ENCODE measurements at places on chromosomes 16 and 17.

DNA sequence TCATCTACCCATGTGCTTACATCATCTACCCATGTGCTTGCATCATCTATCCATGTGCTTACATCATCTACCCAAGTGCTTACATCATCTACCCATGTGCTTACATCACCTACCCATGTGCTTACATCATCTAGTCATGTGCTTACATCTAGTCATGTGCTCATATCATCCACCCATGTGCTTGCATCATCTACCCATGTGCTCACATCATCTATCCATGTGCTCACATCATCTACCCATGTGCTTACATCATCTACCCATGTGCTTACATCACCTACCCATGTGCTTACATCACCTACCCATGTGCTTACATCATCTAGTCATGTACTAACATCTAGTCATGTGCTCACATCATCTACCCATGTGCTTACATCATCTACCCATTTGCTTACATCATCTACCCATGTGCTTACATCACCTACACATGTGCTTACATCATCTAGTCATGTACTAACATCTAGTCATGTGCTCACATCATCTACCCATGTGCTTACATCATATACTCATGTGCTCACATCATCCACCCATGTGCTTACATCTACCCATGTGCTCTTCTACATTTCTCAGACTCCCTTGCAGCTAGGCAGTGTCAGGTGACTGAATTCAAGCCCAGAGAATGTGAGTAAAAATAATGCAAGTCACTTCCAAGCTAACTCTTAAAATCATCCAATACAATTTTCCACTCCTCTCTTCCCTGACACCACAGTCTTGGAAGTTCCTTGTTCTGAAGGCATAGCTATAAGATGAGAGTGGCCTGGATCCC, 196.8 kb downstream of the CBLN1 start:
- H3K4me1 ChIP-seq, result no peaks in the 10 kb centered on the region
- no peaks in the 10 kb centered on the region for H3K27me3 ChIP-seq
- H3K36me3 ChIP-seq, result no peaks in the 10 kb centered on the region
- DNase-seq, result no peak
- no peak overlapping the region for H3K27ac ChIP-seq

- no peaks in the 10 kb centered on the region for H3K36me3 ChIP-seq
- H3K27ac ChIP-seq, result no peak overlapping the region
- no peak overlapping the region for H3K4me3 ChIP-seq
- H3K27me3 ChIP-seq, result no peaks in the 10 kb centered on the region
- DNase-seq, result no peak
- H3K4me1 ChIP-seq, result no peaks in the 10 kb centered on the region
Measured at GRCh38 chr17:79162012-79162963, 87.7 kb downstream of the ENGASE start.

GRCh38 chr16:89395150-89396142, 94.9 kb downstream of the ANKRD11 start:
- no peaks in the 10 kb centered on the region for H3K36me3 ChIP-seq
- H3K27ac ChIP-seq, result no peak overlapping the region
- DNase-seq, result peak; percentile 91
- H3K4me3 ChIP-seq, result no peak overlapping the region

- H3K36me3 ChIP-seq, result peaks cover 27% of the 10 kb centered on the region
- H3K27me3 ChIP-seq, result no peaks in the 10 kb centered on the region
- H3K4me1 ChIP-seq, result peaks cover 15% of the 10 kb centered on the region
- no peak overlapping the region for H3K27ac ChIP-seq
- no peak overlapping the region for H3K4me3 ChIP-seq
- DNase-seq, result peak; percentile 56
Measured at GRCh38 chr17:81090361-81091136, 55.6 kb downstream of the BAIAP2 start.

GRCh38 chr16:47162670-47163420, 19.1 kb upstream of the NETO2 start:
- H3K27me3 ChIP-seq, result no peaks in the 10 kb centered on the region
- no peaks in the 10 kb centered on the region for H3K4me1 ChIP-seq
- no peaks in the 10 kb centered on the region for H3K36me3 ChIP-seq
- DNase-seq, result no peak
- no peak overlapping the region for H3K4me3 ChIP-seq

DNA sequence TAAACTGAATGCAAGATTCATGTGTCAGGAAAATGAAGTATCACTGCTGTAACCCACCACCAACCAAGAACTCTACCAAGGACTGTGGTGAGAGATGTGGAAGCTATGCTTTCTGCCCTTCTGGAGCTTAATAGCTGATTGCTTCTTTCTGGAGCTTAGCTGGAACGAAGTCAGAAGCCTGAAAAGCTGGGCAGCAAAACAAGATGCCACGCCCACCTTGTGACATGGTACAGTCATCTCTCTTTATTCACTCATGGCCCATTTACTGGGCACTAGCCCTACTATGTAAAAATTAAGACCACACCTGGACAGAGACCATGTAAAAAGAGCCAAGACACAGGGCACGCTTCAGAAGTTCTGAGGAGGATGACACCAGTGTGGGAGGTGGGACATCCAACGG, 48.1 kb downstream of the TEX2 start:
- H3K27me3 ChIP-seq, result no peaks in the 10 kb centered on the region
- no peak overlapping the region for H3K4me3 ChIP-seq
- no peaks in the 10 kb centered on the region for H3K4me1 ChIP-seq
- H3K36me3 ChIP-seq, result no peaks in the 10 kb centered on the region

DNA sequence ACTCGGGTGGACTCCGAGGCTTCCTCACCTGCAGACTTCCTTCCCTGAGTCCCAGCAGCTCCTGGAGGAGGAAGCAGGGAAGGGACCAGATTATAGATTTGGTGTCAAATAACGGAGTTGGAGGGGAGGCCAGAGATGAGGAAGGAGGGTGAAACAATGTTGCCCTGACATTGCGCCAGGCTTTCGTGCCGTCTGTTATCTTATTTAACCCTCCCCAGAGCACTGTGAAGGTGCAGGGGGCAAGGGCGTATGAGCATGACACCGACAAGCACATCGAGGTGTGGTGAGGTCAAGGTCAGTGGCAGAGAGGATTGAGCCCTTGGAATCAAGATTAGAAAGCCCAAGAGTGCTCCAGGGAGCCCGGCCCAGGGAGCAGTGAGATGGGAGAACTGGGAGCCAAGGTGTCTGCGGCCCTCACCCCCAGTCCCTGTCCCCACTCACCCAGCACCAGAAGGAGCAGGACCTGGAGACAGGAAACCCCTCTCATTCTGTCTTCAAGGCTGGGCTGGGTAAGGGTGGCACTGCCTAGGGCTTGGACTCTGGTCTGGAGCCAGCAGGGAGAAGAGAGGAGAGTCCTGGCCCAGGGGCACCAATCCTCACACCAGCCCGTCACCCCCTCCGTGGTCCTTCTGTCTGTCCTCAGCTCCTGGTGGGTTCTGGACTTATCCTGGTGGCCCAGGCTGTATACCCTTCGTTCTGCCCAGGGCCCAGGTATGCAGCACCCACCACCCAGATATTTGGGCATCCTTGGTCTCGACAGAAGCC, 1.1 kb downstream of the PRSS33 start:
- H3K27ac ChIP-seq, result no peak overlapping the region
- H3K4me3 ChIP-seq, result no peak overlapping the region
- no peaks in the 10 kb centered on the region for H3K36me3 ChIP-seq

- no peak overlapping the region for H3K27ac ChIP-seq
- H3K36me3 ChIP-seq, result no peaks in the 10 kb centered on the region
- DNase-seq, result peak; percentile 30
Measured at GRCh38 chr17:21291357-21291756, 6.8 kb downstream of the MAP2K3 start.

GRCh38 chr17:12726131-12726530, 60.4 kb downstream of the MYOCD start:
- H3K27me3 ChIP-seq, result no peaks in the 10 kb centered on the region
- no peak overlapping the region for H3K4me3 ChIP-seq
- no peaks in the 10 kb centered on the region for H3K36me3 ChIP-seq
- no peak overlapping the region for H3K27ac ChIP-seq
- no peaks in the 10 kb centered on the region for H3K4me1 ChIP-seq
- DNase-seq, result no peak

GRCh38 chr17:45131616-45132319, 547 bp downstream of the PLCD3 start:
- no peaks in the 10 kb centered on the region for H3K36me3 ChIP-seq
- peak overlapping the region; percentile 57 for H3K4me3 ChIP-seq
- H3K27ac ChIP-seq, result peak overlapping the region; percentile 89
- no peaks in the 10 kb centered on the region for H3K27me3 ChIP-seq
- H3K4me1 ChIP-seq, result peaks cover 17% of the 10 kb centered on the region

- no peak overlapping the region for H3K4me3 ChIP-seq
- H3K36me3 ChIP-seq, result no peaks in the 10 kb centered on the region
- no peaks in the 10 kb centered on the region for H3K4me1 ChIP-seq
- no peak for DNase-seq
- H3K27ac ChIP-seq, result no peak overlapping the region
Measured at GRCh38 chr16:62386411-62386810, 350.2 kb upstream of the CDH8 start.

- no peaks in the 10 kb centered on the region for H3K27me3 ChIP-seq
- H3K4me1 ChIP-seq, result peaks cover 5% of the 10 kb centered on the region
- no peak overlapping the region for H3K4me3 ChIP-seq
- no peak for DNase-seq
- no peak overlapping the region for H3K27ac ChIP-seq
- H3K36me3 ChIP-seq, result no peaks in the 10 kb centered on the region
Measured at GRCh38 chr17:43469145-43469544, 14.6 kb upstream of the DHX8 start.

- no peaks in the 10 kb centered on the region for H3K36me3 ChIP-seq
- no peaks in the 10 kb centered on the region for H3K27me3 ChIP-seq
- no peak overlapping the region for H3K4me3 ChIP-seq
- no peak for DNase-seq
- H3K4me1 ChIP-seq, result peaks cover 49% of the 10 kb centered on the region
- no peak overlapping the region for H3K27ac ChIP-seq
Measured at GRCh38 chr17:77433385-77434135, 292.8 kb downstream of the SEC14L1 start.

DNA sequence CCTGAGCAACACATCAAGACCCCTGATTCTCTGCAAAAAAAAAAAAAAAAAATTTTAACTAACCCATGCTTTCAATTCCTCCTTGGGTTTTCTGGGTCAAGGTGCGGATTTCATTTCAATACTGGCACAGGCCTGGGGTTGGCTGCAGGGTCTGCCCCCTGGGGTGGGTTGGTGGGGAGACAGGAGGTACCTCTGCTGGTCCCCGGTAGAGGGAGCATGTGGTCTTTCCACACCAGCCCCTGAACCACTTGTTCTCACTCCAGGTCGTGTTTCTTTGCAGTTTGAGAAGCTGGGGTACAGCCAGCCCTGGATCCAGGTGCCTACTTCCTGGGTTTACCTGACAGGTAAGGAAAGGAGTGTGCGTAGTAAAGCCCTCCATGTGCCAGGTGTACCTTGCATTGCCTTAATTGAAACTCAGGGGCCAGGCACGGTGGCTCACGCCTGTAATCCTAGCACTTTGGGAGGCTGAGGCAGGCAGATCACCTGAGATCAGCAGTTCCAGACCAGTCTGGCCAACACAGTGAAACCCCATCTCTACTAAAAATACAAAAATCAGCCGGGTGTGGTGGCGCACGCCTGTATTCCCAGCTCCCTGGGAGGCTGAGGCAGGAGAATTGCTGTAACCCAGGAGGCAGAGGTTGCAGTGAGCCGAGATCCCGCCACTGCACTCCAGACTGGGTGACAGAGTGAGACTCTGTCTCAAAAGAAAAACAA, 21.8 kb downstream of the SDR42E2 start:
- no peaks in the 10 kb centered on the region for H3K36me3 ChIP-seq
- H3K4me1 ChIP-seq, result no peaks in the 10 kb centered on the region
- no peak overlapping the region for H3K4me3 ChIP-seq

GRCh38 chr17:29722411-29723198, 99.9 kb upstream of the CORO6 start:
- DNase-seq, result no peak
- no peaks in the 10 kb centered on the region for H3K4me1 ChIP-seq
- no peak overlapping the region for H3K4me3 ChIP-seq
- H3K27ac ChIP-seq, result peak overlapping the region; percentile 65

DNA sequence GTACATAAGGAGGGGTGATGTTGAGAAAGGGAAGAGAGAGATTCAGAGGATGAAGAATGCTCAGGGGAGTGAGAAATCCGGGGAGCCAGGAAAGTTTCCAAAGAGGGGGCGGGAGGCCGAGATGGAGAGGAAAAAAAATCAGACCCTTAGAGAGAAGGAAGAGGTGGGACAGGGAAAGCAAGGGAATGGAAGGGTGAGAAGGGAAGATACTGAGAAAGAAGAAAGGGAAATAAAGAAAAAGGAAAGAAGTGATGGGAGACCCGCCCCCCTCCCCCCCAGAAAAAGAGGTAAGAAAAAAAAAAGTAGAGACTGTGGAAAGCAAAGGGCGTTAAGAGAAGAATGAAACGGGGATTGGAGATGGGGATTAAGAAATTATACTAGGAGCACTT, 507 bp downstream of the DYNLRB2 start:
- no peaks in the 10 kb centered on the region for H3K36me3 ChIP-seq
- H3K27me3 ChIP-seq, result no peaks in the 10 kb centered on the region

DNA sequence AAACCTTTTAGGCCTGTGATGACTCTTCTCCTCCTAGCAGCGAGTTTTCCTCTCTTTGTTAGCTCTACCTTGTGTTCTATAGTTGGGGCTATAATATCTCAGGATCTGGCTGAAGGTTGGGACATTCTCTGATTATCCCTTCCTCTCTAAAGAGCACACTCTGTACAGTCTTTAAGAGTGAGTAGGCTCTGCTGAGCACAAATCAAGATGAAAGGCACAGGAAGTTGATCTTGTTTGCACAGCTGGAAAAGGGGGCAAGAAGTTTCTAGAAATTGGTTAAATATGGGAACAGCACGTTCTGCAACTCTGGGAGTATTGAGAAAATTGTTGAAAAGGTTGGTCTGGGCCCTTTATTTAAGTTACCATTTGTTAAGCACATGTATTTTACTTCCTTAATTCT, 240.9 kb downstream of the CDH11 start:
- no peak overlapping the region for H3K27ac ChIP-seq
- H3K36me3 ChIP-seq, result no peaks in the 10 kb centered on the region
- H3K4me3 ChIP-seq, result no peak overlapping the region
- no peaks in the 10 kb centered on the region for H3K27me3 ChIP-seq
- H3K4me1 ChIP-seq, result no peaks in the 10 kb centered on the region

- H3K36me3 ChIP-seq, result no peaks in the 10 kb centered on the region
- H3K27me3 ChIP-seq, result no peaks in the 10 kb centered on the region
- H3K27ac ChIP-seq, result no peak overlapping the region
- H3K4me3 ChIP-seq, result no peak overlapping the region
- no peaks in the 10 kb centered on the region for H3K4me1 ChIP-seq
Measured at GRCh38 chr16:51888534-51888933, 658.4 kb downstream of the TOX3 start.

GRCh38 chr17:39116224-39116623, 35.2 kb downstream of the PLXDC1 start:
- no peak overlapping the region for H3K4me3 ChIP-seq
- H3K27me3 ChIP-seq, result no peaks in the 10 kb centered on the region
- DNase-seq, result no peak

- DNase-seq, result no peak
- no peak overlapping the region for H3K4me3 ChIP-seq
- no peaks in the 10 kb centered on the region for H3K36me3 ChIP-seq
- no peaks in the 10 kb centered on the region for H3K27me3 ChIP-seq
- no peaks in the 10 kb centered on the region for H3K4me1 ChIP-seq
Measured at GRCh38 chr17:17467016-17467415, 9.8 kb upstream of the MED9 start.

GRCh38 chr17:39429600-39429999, 21.5 kb downstream of the MED1 start:
- H3K36me3 ChIP-seq, result no peaks in the 10 kb centered on the region
- H3K4me1 ChIP-seq, result no peaks in the 10 kb centered on the region
- H3K27ac ChIP-seq, result no peak overlapping the region
- DNase-seq, result no peak
- H3K27me3 ChIP-seq, result no peaks in the 10 kb centered on the region
- H3K4me3 ChIP-seq, result no peak overlapping the region

- H3K4me1 ChIP-seq, result no peaks in the 10 kb centered on the region
- no peak overlapping the region for H3K4me3 ChIP-seq
- DNase-seq, result no peak
- H3K36me3 ChIP-seq, result no peaks in the 10 kb centered on the region
- H3K27me3 ChIP-seq, result no peaks in the 10 kb centered on the region
Measured at GRCh38 chr16:86565644-86566511, 751 bp upstream of the FOXC2 start.

Data from right lobe of liver (tissue), 6 donors.